Thymus (tissue), 14 donors: ENCODE measurements at places on chromosomes 2 and 18.

GRCh38 chr2:63372549-63372948 lies 215.7 kb downstream of the WDPCP start:
- no peak for DNase-seq

DNA sequence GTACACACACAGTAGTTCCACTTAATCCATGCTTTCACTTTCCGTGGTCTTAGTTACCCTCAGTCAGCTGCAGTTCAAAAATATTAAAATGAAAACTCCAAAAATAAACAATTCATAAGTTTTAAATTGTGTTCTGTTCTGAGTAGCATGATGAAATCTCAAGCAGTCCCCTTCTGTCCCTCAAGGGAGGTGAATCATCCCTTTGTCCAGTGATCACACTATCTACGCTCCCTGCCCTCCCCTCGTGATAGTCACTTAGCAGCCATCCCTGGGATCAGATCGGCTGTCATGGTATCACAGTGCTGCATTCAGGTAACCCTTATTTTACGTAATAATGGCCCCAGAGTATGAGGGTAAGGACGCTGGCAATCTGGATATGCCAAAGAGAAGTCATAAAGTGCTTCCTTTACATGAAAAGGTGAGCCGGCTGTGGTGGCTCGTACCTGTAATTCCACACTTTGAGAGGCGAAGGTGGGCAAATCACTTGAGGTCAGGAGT lies 5.8 kb upstream of the RTN4 start:
- no peak for DNase-seq

DNA sequence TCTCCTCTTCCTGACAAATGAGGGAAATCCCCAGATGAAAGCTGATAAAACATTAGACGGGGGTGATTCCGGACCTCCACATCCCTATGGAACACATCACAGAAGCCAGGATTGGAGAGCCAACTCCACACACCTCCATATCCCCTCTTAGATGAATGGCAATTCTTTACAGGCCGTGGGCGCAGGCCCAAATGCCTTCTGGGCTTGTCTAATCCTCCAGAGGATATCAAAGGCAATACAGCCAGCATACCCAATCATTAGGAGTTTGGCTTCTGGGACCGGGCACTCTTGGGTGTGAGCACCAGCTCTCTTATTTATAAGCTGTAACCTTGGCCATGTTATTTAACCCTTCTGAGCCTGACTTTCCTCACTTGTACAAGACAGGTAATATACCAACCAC lies 15.0 kb upstream of the CYP1B1 start:
- DNase-seq = no peak

DNA sequence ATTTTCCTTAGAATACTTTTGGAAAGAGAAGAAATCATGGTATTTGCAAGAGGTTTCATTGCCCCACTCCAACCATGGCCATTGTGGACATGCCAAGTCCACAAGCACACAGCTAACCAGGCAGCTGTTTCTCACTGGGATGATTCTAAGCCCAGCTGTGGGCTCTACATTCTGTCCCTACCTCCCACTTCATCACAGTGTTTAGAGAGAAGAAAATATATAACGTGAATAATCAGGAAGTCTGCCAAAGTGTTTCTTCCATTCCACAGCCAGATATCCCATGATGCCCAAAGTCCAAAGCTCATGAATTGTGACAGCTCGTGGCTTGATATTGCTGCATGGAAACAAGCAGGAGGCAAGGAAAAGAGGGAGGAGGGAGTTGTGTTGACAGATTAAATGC lies 433.7 kb upstream of the GYPC start:
- DNase-seq = no peak
